CD4-positive, alpha-beta T cell treated with Interleukin-10 for 1 hour (primary cell): ENCODE measurements at places on chromosomes 6 and 20.
A peak's percentile ranks its signal among the peaks of the same experiment; 100 is the strongest.

DNA sequence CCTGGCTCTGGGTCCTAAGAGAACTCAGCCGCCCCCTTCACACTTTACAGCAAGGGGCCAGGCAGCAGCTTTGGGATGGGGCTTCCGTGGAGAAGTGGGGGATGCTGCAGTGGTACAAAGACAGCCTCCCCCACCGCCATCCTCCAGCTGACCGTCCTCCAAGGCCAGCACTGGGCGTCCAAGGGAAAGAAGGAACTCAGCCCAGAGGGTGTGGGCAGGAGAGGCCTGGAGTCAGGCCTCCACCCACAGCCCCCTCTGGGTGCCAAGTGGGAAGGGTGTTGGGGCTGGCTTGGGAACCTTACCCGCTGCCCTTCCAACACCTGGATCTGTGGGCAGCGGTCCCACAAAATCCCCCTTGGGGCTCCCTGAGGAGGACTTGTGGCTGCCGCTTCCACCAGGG lies 13.1 kb downstream of the STMN3 start:
- DNase-seq: no peak

- DNase-seq: no peak
These were observed 78.6 kb upstream of the INSM1 start for GRCh38 chr20:20289331-20289730.

- DNase-seq: peak; percentile 63
These were observed 2.2 kb downstream of the HSPA1B start for GRCh38 chr6:31829633-31830283.

DNA sequence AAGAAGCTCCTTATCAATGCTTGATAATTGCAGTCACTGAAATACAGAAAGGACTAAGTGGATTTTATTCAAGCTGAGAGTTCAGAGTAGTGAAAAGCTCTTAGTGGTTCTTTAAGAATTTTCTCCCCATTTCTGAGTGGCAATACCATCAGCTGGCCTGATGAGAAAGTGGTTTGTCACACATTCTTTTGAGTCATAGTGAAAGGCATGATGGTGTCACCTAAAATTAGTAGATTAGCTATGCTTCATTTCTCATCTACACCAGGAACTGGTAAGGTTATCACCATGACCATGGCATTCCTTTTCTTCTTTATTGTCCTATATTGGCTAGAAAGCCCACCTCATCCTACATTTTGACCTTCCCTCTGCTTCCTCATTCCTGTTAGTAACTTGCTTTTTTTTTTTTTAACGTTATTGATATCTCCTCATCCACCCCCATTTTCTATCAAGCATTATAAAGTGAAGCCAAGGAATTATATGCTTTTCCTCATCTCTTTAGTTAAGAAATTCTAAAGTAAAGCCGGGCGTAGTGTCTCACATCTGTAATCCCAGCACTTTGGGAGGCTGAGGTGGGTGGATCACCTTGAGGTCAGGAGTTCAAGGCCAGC lies 67.4 kb upstream of the LOC128125822 start:
- no peak for DNase-seq

- no peak for DNase-seq
These were observed 112.8 kb downstream of the BTBD3 start for GRCh38 chr20:12030470-12030869.

DNA sequence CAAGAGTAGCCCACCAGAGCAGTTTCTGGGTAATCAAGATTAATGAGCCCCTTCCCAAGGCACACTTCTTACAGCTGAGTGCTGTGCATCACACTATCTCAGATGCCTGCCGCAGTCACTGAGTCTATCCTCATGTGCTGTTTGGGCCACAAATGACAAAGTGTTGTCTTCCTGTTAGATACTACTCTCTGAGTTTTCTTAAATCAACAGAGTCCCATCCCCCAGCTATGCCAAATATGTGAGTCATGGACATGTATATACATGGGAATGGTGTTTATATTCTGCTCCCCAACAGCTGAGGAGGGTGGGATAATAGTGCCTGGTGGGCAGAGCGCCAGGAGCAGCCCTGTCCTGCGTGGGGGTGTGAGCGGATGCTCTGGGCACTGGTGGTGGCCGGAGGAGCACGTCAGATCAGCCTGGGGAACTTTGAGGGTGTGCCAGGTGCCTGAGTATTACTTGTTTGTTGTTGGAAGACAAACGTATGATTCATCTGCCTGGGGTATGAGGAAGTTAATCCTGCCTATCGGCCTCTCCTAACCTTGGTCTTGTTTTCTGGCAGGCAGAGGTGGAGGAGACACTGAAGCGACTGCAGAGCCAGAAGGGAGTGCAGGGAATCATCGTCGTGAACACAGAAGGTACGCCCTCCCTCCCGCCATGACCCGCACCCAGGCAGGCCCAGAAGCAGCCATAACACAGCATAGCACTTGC lies 9.6 kb downstream of the DYNLRB1 start:
- DNase-seq: no peak

DNA sequence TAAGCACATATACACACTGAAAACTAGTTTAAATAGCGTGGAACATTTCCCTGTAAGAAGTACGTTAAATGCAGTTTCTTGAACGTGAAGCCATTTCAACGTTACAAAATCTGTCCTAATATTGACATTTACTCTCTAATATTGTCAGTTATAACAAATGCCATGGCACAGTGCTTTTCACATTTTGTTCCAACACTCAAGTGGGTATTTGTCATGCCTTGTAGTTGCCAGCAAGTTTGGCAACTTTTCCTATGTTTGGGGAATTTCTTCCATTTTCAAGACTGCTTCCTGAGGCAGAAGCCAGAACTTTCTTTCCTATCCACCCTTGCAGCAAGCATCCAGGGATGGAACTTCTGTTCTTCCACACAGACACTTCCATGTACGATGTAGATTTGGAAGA lies 63.0 kb downstream of the STX11 start:
- DNase-seq: no peak

DNA sequence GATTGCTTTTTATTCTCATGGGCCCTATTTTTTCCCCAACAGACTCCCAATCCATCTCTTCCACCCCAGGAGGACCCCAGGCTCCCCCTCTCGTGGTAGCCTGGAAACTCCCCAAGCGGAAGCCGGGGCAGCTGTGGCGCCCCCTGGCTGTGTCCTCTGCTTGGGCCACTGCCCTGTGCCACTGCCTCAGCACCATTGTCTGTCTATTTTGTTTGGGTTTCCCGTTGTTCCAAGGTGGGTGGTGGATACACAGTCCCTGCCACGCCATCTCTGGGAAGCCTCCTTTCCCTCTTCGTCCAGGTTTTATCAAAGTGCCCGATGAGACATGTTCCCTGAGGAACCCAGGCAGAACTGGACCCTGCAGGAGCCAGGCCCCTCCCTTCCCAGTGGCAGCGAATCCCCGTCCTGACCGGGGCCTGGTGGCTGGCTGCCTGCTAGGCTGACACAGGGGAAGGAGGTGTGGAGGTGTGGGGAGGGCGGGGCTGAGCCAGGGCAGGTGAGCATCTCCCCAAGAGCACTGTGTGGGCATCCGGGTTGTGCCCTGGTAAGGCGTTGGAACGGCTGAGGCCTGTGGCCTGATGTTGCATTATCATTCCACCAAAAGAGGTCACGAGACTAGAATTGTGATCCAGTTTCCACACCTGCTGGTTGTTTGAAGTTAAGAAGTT lies 228.2 kb downstream of the CDH4 start:
- DNase-seq: no peak

- DNase-seq: no peak
These were observed 23.7 kb upstream of the MRGBP start for GRCh38 chr20:62772619-62772989.

GRCh38 chr6:84422380-84422968 lies 195.0 kb upstream of the CEP162 start:
- no peak for DNase-seq

DNA sequence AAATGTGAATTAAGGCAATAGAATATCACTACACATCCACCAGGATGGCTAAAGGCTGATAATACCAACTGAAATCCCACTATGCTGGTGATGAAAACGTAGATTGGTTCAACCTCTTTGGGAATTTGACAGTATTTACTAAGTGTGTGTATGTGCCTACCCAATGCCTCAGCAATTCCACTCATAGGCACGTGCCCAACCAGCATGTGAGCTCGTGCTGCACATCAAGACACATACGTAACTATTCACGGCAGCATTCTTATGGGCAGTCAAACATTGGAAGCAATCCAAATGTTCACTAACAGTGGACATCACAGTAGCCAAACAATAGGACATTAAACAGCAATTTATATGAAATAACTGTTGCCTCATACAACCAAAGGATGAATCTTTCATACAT lies 15.7 kb upstream of the AFDN start:
- no peak for DNase-seq

DNA sequence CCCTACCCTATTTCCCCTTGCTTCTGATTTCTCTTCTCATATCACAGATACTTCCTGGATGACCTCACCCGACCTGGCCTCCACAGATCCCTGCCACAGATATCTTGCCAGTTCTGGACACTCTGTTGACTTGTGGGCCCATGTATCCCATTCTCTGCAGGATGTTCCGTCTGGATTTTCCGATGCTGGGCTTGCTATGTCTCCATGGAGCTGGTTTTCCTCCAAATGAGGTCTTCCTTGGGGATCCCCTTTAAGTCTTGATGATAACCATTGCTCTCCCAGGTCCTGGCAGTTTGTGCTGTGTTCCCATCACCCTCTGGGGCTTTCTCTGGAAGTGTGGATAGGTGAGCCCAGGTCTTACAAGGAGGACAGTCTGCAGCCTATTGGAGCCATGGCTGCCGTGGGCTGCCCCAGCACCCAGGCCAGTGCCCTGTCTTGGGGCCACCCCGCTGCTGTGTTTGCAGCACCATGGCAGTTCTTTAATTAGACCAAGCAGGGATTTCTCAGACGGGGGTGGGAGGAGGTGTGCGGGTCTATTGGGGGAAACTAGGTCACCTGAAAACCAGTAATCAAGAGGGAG lies 23.9 kb downstream of the PPP1R16B start:
- DNase-seq: no peak

DNA sequence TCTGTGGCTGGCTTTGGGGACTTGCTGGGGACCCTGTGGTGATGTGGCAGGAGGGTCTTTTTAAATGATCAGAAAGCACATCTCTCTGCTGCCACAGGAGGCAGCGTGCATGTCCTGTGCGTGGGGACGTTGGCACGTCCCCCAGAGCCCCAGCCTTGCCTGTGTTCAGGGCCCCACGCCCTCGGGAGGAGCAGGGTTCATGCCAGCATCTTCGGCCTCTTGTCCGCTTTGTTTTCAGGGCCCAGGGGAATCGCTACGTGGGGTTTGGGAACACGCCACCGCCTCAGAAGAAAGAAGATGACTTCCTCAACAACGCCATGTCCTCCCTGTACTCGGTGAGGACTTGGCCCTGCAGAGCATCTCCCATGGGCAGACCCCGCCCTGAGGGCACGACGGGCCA lies 6.0 kb downstream of the ARFGAP1 start:
- DNase-seq: no peak

DNA sequence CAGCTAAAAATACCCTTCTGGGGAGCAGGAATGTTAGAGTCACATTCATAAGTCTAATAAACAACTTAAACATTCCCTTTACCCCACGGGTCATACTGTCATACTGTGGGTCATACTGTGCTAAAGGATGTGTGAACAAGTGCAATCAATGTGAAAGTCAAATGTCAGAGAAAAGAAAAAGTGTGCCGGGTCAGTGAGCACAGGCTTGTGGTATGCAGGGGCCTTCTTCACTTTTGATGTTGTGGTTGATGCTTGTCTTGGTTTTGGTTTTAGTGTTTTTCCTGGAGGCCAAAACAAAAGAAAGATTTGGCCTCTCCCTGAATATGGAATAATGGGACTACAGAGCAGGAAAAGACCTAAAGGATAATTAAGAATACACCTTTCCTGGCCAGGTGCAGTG lies 267.9 kb upstream of the PLN start:
- DNase-seq: no peak

GRCh38 chr6:19757036-19757435 lies 80.1 kb upstream of the ID4 start:
- no peak for DNase-seq

DNA sequence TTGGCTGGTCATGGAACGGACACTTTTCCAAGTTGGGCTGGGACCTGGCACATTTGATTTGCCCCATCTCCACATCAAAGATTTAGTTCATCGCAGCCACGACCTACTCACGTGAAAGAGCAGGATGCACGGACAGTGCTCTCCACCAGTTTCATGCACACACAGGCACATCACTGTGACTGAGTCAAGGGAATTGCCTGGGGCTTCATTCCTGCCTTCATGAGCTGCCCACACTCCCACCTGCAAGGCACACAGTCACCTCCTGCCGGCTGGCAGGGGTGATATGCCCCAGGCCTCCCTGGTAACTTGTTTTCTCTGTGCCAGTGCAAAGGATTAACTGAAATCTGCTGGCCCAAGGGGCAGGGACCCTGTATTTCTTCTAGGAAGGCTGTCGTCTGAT lies 23.3 kb upstream of the CST1 start:
- no peak for DNase-seq

GRCh38 chr6:11353921-11354389 lies 121.5 kb upstream of the NEDD9 start:
- peak; percentile 45 for DNase-seq

GRCh38 chr20:44581515-44581914 lies 864 bp upstream of the PKIG start:
- no peak for DNase-seq

- no peak for DNase-seq
These were observed 2.6 kb downstream of the BNIP5 start for GRCh38 chr6:36333931-36334725.
